ENCODE measurements at places on chromosomes 3 and 15.

DNA sequence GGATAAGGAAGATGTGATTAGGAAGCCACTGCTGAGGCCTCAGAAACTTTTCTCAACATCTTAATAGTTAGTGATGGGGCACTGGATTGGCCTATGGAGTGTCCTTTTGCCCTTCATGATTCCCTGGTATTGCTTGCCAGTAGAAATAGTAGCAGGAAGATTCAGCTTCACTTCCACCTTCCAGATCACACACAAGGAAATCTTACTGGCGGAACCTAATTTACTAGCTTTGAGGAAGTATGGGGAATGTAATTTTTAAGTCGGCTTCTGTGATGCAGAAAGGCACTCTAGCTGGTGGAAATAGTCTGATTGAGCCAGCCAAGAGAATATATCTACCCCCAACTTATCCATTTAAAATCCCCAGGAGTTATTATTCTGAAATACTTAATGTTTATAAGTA is 46.5 kb downstream of the LPP start:
- no peak for DNase-seq

GRCh38 chr3:74538669-74539068 is 75.8 kb downstream of the CNTN3 start:
- no peak for DNase-seq

DNA sequence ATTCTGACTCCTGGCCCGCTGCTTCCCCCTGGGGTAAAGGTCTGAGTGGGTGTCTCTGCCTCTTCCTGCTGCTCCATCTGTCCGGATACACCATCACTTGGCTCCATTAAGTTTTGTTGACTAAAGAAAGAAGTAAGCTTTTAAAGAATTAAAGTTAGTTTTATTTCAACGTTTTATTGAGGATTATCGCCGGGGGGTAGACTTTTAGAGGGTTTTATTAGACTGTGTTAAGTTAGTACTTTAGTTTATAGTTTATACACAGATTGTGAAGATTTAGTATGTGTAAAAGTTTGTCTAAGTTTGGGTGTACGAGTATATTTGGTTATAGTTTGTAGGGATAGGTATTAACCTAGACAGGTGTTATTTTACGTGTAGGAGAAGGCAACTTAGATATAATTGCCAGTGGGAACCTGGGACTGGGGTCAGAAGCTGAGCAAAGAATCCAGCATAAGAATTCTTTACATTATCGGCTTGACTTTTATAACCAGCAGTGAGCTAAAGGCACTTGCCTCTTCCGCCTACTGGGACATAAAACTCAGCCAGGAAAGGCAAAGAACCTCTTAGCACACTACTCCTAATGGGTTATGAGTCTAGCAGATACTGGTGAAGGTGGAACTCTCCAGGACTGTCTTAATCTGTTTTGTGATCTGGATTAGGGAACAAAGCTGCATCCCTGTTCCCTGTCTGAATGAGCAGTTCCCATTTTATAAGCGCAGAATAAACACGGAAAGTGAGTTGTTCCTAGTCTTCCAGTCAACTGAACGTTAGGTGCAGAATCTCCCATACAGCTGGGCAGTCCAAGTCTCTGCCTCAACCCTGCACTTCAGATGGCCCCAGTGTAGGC is 131.3 kb downstream of the FAM43A start:
- no peak for DNase-seq

DNA sequence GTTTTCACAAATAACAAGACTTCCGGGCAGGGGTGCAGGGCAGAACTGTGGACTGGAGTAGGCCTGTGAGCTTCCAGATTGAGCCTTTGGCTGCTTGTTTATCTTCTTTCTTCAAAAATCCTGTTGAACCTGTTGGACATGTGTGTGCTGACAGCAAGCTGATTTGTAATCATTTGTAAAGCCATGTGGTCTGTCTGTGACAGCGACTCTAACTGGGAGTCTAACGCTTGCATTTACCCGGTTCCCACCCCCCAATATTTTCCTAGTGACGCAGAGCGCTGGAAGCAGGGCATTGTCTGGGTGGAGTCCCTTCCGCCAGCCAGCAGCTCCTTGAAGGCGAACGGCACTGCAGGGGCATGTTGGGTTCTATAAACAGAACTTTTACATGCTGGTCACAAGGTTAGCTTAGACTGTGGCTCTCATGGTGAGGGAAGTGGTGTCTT is 85.7 kb upstream of the MYZAP start:
- no peak for DNase-seq

DNA sequence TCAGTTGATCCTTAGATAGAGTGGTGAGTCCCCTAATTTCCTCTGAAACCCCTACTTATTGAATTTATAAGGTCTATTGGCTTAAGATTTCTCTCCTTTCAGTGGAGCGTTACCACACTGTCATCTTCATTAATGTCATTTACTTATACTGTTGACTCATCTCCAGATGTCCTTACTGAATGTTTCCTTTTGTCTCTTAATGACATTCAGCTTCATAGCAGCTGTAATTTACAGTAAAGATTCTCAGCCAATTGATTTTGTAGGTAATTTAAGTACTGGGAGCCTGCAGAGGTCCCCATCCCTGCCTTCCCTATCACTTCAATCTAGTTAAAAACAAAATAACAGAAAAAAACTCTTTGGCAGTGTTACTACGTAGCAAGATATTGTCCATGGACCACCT is 18.8 kb downstream of the STX19 start:
- no peak for DNase-seq

DNA sequence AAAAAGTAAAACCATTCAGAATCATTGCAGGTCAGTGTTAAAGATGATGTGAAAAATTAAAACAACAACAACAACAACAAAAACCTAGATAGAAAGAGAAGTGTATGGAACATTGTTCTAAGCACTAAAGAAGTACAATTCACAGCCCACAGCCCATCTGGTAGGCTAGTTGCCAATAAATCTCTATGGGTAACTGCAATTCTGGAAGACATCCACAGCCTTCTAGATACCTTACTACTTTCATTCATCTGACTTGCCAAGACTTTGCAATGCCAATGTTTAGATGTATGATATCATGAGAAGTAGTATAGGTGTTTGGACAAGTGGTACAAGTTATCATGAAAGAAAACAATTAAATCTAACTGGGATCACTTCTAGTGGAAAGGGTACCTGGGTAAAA is 198.6 kb downstream of the VGLL3 start:
- no peak for DNase-seq

DNA sequence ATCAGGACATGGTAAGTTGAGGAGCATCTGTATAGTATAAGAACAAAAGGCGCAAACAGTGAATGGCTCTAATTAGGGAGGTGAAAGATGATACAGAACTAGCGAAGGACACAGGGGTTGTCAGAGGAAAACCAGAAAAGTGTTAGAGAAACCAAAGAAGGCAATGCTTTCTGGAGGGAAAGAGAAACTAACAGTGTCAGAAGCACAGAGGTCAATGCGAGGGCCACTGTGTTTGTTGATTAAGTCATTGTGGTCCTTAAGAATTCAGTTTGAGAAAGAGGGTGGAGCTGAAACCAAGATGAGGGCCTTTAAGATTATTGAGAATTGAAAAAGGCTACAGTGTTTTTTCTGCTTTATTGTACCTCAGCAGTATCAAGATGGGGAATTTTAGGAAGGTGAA is 28.8 kb downstream of the ATG7 start:
- DNase-seq: no peak

- no peak for DNase-seq
These were observed 160.2 kb downstream of the SERPINI1 start for GRCh38 chr3:167895684-167896083.

DNA sequence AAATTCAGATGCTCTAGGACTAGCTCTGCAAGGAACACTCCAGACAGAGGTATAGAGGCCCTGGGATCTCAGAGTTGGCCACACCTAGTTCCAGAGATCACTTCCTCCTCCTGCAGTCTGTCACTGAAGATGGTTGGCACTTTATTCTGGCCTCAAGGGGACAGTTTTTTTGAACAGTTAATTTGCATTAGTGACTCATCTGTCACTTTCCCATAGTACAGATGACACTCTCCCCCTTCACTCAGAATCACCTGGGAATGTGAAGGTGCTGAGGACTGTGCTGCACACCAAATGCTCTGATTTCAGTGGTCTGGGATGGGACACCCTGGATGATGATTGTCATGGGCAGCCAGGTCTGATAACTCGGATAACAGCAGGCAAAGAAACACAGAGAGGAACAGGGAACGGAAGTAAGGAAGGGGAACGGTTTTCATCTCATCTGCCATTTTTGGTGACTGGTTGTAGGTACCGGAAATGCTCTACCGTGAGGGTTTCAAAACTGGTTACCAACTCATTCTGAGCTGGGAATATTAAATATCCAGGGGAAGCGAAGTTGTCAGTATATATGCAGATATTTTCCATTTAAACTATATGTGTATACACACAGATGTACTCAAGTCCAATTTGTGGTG is 232.5 kb upstream of the ST8SIA2 start:
- DNase-seq: no peak
